ENCODE measurements at places on chromosomes 5 and 9. TPM values are rescaled to one million over a fixed set of nuclear protein-coding genes. Genes with fewer than 3 reads are reported as not detected.
A peak's percentile ranks its signal among the peaks of the same experiment; 100 is the strongest.

C9orf153 gene
- 0.51 TPM for total RNA-seq

TMC1 gene
- not detected for total RNA-seq

TTC23L gene
- 0.33 TPM for total RNA-seq

DNA sequence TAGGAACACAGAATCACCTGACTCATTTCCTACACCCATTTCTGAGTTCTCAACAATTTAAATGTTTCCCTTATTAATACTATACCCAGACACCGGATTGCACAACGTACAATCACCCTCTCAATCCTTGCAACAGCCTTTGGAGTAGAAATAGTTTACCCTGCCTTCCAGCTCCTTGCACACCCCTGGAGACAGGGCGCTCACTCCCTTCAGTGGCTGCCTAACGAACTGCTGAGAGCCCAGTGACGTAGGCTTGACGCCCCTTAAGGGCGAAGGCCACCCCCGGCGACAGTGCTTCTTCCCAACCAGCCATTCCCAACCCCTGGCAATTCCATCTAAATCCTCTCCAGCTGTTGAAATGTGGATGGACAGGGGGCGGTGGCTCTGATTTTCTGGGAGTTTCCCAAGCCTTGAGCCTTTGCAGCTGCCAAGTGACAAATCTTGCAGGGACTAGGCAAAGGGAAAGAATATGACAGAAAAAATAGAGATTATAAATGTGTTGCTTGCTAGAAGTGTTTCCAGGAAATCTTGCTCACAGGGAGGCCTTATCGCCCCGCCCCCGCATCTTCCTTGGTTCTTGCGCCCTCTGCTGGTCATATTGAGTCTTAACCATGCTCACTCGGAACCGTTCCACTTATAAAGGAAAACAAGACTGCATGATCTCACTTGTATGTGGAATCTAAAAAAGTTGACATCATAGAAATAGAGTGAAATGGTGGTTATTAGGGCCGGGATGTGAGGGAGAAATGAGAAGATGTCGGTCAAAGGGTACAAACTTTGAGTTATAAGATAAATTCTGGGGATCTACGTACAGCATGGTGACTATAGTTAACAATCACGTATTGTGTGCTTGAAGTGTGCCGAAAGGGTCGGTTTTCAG lies 7.6 kb upstream of the BARX1 start:
- DNase-seq: peak; percentile 89
- H3K27ac ChIP-seq: no peak overlapping the region
- no peaks in the 10 kb centered on the region for H3K36me3 ChIP-seq
- H3K27me3 ChIP-seq: peaks cover 41% of the 10 kb centered on the region

- H3K27me3 ChIP-seq: no peaks in the 10 kb centered on the region
- DNase-seq: no peak
- no peaks in the 10 kb centered on the region for H3K4me1 ChIP-seq
- H3K4me3 ChIP-seq: no peak overlapping the region
- no peaks in the 10 kb centered on the region for H3K36me3 ChIP-seq
These were observed 2263.9 kb upstream of the WWC1 start for GRCh38 chr5:166027582-166027981.

DNA sequence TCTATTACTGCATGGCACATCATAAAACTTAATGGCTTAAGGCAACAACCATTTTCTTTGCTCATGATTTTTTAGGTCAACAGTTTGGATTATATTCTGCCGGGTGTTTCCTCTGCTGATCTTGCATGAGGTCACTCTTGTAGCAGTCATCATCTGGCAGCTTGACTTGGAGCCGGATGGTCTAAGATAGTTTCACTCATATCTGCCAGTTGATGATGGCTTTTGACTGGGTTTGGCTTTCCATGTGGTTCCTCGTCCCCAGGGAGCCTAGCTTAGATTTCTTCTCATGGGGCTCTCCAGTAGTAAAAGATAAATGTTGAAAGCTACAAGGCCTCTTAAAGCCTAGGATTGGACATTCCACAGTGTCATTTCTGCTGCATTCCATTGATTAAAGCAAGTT lies 27.4 kb downstream of the LNPEP start:
- peaks cover 6% of the 10 kb centered on the region for H3K4me1 ChIP-seq
- peak overlapping the region; percentile 43 for H3K27ac ChIP-seq
- no peak overlapping the region for H3K4me3 ChIP-seq
- H3K27me3 ChIP-seq: no peaks in the 10 kb centered on the region

DNA sequence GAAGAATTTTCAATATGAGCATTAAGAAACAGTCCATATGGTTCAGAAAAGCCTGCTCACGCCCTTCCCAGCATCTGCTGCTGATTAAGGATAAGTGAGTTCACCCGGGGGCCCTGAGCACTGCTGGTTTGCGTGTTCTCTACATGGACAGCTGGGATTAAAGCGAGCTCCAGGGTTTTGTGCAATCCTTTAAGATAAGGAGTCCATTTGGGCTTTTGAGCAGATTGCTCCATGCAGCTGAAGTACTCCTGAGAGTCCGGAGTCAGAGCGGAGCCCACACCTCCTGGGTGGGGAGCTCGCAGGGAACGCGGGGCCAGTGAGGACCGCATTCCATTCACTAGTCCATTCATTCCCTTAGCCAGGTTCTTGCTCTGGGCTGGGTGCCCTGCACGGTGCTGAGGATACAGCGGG lies 149.3 kb upstream of the COL5A1 start:
- DNase-seq: peak; percentile 95
- peak overlapping the region; percentile 64 for H3K27ac ChIP-seq
- no peaks in the 10 kb centered on the region for H3K27me3 ChIP-seq
- peaks cover 11% of the 10 kb centered on the region for H3K4me1 ChIP-seq

DNA sequence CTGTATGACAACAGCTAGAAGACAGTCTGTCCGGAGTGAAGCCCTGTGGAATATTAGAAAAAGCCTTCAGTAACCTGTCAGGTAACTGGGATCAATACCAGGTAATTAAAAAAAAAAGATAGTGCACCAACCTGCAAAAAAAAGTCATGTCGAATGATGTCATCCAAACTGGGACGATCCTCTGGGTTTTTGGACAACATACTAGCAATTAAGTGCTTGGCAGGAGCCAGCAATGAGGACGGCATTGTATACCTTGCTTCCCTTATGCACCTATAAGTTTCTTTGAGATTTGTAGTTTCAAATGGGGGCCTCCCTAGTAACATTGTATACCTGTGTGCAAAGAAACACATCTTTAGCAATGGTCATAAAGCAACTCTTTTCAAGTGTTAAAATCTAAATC lies 2.8 kb downstream of the PLK2 start:
- H3K36me3 ChIP-seq: peaks cover 13% of the 10 kb centered on the region
- H3K27ac ChIP-seq: no peak overlapping the region
- H3K4me3 ChIP-seq: peak overlapping the region; percentile 89
- H3K27me3 ChIP-seq: no peaks in the 10 kb centered on the region
- H3K4me1 ChIP-seq: peaks cover 1% of the 10 kb centered on the region

Data from fibroblast of lung (primary cell).